ENCODE measurements at places on chromosomes 6 and 20.

GRCh38 chr20:39264506-39265172 lies 302.5 kb downstream of the DHX35 start:
- peak; percentile 4 for DNase-seq

DNA sequence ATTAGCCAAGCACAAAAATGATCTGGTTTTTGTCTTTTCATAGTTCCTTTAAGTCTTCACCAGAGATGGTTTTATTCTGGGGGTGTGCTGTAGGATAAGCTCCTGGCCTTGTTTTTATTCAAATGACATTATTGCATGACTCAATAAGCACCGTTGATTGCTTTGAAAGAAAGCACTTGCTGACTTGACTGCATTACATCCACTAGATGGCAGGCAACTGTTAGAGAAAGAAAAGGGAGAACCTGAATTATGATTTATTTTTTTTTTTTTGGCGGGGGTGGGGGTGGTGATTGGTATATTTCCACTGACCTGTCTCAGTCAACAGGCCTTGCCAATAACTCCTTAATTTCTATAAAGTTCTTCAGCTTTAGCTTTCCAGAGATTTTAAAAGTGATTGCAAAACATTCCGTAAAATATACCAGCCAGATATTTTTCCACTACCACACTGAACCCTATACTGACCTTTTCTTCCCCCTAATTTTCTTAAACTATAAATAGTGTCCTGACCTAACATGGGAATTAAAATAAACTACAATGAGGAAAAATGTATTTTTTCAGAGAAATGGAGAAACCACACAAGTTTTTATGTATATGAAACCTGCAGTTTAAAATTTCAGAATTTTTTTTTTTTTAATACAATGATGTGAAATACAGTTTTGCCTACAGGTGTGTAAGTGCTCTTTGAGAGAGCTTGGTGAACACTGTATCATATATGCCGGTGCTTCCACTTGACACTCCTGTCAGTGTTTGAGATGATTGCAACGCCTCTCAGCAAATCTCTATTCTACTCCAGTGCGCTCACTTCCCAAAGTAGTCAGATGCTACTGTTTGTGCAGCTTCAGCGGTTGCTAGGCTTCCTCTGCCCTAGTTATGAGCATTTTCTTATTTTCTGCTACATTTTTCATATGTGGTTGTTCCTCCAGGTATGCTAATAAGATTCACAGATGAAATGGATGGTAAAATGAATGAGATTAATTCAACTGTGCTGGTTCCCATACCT lies 274.3 kb downstream of the CD109 start:
- no peak for DNase-seq

DNA sequence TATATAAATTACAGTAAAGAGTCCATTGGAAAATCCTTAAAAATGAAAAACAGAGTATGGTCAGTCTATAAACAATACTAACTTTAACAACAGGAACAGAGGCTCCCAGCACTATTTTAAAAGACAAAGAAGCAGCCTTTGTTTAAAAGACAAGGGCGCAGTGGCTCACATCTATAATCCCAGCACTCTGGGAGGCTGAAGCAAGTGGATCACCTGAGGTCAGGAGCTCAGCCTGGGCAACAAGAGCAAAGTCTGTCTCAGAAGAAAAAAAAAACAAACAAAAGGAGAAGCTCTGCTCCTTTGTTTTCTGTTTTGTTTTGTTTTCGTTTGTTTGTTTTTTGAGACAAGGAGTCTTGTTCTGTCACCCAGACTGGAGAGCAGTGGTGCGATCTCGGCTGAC lies 89.4 kb downstream of the DTNBP1 start:
- DNase-seq = no peak

DNA sequence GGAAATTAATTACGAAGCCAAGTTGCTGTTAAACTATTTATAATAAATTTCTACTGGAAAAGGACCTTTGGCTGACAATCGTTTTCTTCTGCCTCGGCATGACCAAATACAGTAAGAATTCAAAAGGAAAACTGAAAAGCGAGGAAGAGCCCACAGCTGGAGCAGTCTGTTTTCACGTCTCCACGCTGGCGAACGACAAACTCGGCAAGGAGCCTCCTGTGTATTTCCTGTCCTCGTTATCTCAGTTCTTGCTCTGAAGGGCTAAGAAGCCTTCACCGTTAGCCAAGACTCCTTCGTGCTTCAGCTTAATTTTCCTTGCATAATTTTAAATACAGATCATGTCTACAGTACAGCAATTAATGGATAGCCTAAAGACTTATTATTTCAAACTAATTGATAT lies 214.3 kb upstream of the PLCB4 start:
- no peak for DNase-seq

DNA sequence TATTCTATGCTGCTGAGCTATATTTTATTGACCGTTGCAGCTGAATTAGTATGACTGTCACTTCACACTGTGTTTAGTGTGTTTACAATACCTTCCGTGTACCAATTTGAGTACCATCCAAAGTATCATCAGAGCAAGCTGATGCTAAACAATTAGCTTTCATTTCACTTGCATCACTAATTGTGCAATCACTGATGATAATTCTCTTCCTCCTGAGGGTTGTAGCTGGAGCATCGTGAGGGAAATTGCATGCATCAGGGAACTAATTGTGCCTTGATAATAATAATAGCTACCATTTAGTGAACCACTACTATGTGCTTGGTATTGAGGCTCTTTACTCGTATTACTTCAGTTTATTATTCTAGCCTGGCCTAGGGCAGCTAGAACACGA lies 384.8 kb upstream of the SOX4 start:
- DNase-seq = no peak

DNA sequence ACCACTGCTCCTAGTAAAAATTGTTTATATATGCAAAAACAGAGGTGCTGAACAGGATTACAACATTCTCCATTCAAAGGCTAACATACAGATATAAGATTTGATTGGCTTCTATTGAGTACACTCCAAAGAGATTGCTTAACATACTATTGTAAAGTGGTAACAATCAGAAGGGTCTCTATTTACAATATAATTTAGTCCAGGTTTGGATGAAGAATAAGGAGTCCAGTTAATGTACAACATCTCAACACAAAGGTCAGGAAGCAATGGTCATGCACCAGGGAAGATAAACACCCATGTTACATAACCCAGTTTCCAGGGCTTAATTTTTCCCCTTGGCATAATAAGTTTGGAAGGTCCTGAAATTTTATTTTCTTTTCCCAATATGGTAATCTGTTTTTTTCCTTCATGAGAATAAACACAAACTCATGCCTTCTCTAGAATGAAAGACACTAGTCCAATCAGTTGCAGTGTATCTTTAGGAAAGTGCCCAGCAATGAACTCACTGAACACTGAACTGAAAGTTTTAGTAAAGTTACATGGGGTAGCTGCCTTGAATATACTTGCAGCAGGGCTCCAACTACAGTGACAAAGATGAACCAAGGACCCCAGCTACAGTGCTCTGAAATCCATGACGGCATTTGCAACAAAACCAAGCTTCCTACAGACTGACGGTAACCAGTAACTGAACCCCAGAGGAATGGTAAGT lies 255.3 kb upstream of the GJE1 start:
- no peak for DNase-seq

DNA sequence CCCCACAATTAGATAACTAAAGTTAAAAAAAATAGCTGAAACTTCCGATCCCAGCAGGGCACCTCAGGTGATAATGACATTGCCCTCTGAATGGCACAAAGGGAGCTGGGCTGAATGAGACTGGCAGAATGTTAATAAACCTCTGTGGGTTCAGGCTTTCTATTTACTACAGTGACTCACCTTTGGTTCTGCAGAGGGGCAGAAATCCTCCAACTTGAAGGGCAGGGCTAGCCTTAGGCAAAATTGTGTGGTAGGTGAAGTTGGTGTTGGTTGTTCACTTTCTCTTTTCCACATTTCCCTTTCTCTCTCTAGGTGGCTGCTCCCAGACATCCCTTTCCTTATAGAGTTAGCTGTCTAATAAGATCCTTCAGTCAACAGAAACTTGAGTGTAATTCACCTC lies 625.2 kb downstream of the EPM2A start:
- no peak for DNase-seq

DNA sequence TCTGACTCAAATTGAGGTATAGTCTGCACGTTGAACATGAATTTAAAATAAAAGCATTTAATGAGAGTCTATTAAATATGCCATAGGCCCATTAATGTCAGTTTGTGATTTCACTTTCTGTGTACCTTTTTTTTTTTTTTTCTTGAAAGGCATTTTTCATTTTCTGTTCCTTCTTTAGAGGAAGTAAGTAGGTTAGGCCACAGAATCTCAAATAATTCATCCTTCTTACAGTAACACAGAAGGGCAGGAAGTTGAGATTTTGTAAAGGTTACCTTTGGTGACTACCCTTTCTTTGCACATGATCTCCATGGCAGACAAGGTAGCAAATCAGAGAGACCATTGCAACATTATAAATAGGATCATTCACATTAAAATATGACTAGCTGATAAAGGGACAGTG lies 9.6 kb downstream of the L3MBTL3 start:
- DNase-seq = no peak

- DNase-seq = no peak
Observed at GRCh38 chr6:142851601-142852000, 93.4 kb downstream of the HIVEP2 start.

DNA sequence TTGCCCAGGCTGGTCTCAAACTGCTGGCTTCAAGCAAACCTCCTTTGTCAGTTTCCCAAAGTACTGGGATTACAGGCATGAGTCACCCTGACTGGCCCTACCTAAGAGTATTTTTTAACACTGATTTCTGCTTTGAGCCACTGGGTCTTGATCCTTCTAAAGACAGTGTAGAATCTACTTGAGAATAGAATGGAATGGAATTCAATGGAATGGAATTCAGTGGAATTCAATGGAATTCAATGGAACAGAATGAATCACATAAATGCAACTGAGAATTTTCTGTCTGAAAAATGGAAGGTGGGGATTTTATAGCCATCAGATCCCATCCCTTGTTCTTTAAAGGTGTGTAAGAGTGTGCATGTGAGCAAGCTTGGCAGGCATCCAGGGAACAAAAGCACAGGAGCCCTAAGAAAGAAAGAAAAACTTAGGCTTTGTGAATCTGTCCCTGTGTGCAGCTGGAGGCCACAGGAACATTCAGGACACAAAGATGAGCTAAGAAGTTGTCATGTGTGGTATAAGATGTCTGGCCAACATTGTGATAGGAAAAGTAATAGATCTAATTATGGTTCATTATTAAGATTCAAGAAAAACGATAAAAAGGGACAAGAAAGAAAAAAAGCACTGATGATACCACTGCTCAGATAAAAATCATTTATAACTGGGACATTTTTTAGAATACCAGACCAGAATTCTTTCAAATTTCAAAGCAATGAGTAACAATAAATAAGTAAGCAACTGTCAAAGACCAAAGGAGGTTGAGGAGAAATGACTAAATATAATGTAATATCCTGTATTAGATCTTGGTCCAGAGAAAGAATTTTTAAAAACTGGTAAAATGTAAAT lies 681.0 kb upstream of the GJE1 start:
- DNase-seq = no peak
